GM13977 (cell line): ENCODE measurements at places on chromosomes 1 and 21.

- DNase-seq = no peak
These were observed 239.7 kb downstream of the PTPRC start for GRCh38 chr1:198878566-198878965.

DNA sequence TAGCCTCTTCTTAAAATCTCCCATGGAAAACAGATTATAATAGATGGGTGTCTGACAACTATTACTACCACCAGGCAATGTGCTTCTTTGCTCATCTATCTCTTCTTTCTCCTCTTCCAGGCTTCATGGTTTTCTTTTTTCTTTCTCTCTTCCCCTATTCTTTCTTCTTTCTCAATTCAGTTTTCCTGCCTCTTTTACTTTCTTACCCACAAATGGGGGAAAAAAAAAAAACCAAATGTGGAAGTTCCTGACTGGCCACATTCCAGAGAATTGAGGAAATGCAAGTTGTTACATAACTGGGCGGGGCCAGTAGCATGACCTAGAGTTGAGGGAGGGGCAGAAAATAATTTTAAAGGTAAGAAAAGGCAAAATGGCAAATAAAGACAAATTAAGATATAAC, 10.9 kb upstream of the SMG7 start:
- DNase-seq = no peak

DNA sequence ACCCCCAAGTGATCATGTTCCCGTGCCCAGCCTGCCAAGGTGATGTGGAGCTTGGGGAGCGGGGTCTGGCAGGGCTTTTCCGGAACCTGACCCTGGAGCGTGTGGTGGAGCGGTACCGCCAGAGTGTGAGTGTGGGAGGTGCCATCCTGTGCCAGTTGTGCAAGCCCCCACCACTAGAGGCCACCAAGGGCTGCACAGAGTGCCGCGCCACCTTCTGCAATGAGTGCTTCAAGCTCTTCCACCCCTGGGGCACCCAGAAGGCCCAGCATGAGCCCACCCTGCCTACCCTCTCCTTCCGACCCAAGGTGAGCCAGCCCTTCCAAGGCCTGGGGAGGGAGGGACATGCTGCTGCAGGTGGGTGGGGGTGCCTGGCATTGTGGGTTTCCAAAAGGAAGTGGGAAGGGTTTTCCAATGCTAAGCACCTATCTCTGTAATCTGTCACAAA, 2.3 kb downstream of the TRIM46 start:
- peak; percentile 17 for DNase-seq

DNA sequence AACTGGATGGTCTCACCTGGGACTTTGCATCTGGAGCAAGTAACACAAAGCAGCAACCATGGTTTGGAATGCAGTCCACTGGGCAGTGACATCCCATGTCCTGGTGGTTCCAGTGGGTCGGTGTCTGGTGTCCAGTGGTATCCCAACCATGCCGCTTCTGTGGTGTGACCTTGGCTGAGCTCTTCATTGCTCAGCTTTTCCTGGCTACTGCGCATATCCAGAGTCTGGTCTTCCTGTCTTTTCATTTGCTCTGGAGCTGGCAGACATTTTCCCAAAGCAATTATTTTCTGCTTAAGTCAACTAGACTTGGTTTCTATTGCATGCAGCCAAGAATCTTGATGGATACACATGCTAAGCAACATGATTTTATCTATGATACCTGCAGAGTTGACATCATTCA, 28.4 kb upstream of the CD2 start:
- no peak for DNase-seq

DNA sequence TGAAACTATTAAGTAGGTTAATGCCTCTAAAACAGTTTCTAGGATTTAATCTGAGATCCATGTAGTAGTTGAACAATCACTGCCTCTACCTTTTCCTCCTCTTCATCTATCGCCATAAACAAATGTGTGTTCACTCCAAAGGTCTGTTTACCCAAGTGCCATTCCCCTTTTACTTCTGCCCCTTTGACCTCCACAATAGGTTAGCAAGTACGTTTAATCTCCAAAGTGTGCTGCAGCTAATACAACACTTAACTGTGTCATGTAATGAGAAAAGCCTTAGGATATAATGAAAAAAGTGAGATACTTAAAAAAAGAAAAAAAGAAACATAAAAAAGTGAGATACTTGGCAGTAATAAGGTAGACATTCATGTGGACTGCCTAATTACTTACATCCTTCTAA, 28.2 kb downstream of the GPBP1L1 start:
- DNase-seq = no peak

GRCh38 chr1:68157416-68157815, 74.9 kb downstream of the WLS start:
- no peak for DNase-seq
